ENCODE measurements at places on chromosomes 3 and 15.

- no peak for DNase-seq
Measured at GRCh38 chr3:20047976-20048883, 8.0 kb downstream of the KAT2B start.

GRCh38 chr15:39592500-39592899 lies 11.6 kb downstream of the THBS1 start:
- DNase-seq = no peak

DNA sequence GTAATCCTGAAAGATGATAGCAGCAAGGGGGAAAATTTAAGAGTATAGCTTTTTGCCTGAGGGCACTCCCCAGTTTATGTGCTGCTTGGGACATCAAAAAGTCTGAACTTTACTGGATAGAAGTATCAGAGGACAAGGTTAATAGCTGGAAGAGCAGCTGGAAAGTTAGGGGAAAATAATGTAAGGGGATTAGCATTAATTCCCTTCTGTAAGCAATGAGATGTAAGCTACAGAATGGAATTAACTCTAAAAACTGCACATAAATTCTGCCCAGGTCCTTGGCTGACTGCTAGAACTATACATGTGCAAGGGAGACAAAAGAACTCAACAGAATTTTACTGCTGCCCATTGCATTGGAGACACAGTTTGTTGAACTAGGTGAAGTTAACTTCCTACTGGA lies 55.6 kb downstream of the ATP11B start:
- no peak for DNase-seq

DNA sequence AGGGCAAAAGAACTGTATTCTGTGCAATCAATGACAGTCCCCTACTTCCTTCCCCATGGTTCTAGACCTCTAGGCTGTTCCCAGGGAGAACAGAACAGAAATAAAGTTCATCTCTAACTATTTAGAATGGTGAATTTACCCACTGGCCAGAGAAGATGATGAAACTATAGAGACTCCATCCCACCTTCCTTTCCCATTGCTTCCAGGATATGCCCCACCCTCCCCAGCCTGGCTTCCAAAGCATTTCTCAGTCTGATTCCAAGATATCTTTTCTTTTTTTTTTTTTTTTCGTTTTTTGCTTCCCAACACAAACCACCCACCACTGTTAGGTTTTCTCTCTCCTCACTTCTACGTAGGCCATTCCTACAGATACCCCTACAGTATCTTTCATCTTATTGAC lies 25.1 kb upstream of the SMAD3 start:
- DNase-seq = no peak

DNA sequence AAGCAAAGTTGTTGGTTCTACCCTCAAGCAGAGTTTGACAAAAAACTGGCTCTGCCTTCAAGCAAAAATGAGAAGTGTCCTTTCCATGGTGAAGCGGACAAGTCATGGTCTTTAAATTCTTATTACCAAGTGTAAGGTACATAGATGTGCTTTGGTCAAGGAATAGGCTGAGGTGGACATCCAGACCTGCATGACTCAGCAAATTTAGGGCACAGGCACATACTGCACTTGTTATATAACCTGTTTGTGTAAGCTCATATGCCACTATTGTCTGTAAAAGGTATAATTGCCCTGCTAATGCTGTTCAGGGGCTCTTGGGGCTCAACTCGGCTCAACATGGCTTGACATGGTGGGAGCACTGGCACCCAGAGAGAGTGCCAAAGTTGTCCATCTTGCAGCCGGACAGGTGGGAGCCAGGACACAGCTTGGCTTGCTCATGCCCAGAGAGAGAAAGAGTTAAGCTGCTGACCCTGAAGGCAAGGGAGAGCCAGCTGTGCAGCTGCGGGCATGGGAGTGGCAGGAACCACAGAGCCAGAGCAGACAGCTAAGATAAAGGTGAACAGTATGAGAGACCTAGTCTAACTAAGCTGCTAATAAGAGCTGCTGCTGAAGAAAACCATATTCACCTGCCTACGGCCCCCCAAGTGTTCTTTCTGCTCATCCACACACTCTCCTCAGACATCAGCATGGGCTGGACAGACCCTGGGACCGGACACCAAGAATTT lies 17.7 kb downstream of the MCCC1 start:
- DNase-seq = no peak
